ENCODE measurements at places on chromosomes 6 and 20.

DNA sequence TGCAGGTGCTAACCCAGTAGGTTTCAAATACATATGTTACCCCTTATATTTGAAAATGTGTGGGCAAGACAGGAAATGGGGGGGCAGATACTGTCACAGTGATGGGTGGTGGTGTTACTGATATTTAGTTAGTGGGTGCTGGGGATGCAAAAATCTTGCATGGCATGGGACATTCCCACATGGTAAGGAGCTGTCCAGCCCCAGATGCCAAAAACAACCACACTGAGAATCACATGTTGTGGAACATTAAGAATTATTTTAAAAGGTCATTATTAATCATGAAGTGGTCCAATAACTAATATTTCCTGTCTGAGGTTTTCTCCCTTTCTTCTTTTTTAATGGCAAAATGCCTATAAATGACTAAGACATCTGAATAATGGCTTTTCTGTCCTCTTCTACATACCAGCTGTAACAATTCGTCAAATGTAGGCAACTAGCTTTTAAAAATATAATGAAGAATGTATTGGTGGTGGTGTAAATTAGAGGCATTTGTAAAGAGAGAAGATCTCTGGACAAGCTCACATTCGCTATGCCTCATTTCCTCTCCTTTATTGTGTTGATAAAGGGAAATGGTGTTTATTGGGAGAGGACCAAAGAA is 57.3 kb upstream of the SLC35B3 start:
- no peak for DNase-seq

DNA sequence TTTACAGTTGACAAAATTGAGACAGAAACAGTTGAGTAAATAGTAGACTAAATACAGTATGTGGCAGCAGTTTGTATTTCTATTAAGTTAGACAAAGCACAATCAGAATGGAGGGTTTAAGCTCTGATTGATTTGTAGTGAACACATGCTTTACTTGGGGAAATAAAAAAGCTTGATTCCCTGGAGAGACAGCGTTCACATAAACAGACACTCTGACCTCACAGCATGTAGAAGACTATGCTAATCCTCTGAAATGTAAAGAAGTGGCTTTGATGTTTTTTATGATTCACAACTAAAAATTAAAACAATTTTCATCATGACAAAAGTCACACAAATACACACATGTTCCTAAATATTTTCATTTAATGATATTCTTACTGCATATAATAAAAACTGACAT is 126.9 kb upstream of the FAM83B start:
- no peak for DNase-seq

GRCh38 chr20:44599715-44600114 is 17.3 kb downstream of the PKIG start:
- DNase-seq: no peak

DNA sequence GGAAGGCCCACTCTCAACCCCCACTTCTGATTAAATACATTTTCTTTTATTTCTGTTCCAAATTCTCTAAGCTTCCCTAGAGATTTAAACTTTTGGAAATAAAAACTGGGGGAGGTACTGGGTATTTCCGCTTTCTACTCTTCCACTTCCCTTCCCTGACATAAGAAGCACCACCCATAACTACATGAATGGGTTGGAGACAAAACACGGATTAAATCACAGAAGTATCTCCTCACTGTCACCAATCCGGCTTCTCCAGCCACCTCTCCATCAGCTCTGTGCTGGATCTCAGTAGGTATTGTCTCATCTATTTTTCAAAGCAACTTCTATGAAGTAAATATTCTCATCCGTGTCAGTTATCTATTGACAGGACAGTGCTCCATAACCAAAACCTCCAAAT is 150.7 kb downstream of the TSHZ2 start:
- DNase-seq: no peak

DNA sequence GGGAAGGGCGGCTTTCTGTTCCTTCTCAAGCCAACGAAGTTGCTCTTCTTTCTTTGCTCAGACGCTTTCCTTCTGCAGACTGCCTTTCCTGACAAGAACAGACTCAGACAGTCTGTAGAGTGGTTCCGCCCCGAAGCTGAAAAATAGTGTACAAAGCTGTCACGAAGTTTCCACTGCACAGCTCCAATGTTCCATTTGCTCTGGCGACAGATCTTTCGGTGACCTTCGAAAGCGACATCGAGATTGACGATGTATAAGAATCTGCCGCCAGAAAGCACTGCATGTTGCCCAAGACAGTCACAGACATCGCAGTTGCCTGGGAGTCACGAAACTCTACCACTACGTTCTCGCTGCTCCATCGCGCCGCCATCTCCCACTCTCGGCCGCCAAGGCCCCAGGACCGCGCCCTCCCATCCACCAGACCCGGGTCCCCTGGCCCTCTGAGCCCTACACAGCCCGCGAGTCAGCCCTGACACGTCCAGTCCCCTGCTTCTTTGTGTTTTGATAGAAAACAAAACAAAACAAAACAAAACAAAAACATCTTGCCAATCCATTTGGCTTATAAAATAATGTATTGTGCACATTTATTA is 42.1 kb upstream of the ZNF184 start:
- DNase-seq: no peak

DNA sequence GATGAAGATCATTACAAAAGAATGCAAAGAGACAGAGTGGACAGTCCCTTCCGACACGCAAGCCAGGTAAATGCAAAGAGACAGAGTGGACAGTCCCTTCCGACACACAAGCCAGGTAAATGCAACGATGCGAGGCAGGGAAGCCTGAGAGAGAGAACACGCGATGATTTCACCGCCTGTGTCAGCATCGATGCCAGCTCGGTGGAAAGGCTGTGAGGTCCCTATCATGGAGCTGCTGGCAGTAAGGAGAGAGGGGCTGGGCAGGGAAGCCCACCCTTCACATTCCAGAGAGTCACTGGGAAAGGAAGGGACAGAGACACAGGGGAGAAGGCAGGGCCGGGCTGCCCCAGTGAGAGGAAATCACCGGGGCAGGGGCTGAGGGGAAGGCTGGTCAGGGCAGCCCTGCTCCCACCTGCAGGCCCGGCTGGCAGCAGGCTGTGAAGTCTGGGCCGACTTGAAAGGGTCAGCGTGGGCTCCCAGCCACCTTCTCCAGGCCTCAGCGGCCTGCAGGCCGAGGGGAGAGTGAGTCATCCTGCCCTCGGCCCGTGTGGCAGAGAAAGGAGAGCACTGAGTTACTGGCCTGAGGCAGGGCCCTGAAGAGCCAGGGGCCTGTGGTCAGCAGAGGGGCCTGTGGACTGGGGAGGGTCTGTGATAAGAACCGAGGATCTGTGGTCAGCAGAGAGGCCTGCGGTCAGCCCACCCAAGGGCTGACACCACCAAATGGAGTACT is 80.4 kb downstream of the DACT2 start:
- DNase-seq: no peak

- no peak for DNase-seq
These were observed 25.2 kb downstream of the RFPL4B start for GRCh38 chr6:112372226-112372806.

DNA sequence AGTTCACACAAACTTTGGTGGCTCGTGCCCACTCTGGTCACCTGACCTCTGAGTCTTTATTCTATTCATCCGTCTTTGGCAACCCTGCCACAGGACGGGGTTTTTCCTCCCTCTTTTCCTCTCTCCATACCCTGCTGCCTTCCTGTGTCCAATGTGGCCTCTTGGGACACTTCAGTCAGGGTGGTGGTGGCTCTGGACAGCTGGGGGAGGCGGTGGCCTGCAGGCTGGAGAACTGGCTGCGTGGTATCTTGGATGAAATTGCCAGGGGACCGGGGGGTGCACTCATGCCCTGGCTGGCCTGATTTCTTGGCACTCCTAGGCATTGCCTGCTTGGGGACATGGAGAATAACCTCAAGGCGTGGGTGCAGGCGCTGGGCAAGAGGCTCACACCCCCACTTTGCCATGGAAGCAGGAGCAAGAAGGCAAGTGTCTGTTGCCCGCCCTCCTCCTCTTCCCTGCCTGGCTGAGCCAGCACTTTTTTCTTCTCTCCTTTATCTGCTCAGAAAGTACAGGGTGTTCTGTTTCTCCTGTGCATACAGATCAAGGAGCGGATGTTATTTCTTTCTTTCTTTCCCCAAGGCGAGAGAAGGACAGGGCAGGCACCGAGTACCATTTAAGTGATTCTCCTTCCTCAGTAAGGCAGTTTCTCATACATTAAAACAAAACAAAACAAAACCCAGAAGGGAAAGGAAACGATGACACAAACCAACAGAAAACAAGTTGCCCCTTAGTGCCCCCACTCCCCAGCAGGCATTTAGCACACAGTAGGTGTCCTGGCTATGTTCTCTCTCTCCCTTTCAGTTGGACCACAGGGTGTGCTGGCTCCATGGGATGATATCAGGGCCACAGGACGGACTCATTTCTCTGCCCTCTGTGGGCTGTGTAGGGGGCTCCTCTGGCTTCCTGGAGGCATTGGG is 155.5 kb upstream of the RNF24 start:
- peak; percentile 38 for DNase-seq

DNA sequence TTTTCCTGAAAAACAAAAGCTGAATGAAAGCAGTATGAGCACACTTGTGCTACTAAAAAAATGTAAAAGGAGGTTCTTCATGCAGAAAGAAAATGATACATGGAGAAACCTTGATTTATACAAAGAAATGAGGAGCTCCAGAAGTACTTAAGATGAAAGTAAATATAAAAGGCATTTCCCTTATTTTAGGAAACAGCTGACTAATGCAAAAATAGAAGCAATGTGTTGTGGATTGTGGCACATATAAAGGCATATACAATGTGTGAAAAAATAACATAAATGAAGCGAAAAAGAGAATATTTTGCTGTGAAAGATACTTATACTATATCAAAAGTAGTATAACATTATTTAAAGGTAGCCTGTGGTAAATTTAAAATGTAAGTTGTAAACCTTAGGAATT is 41.2 kb upstream of the PHIP start:
- no peak for DNase-seq

- no peak for DNase-seq
These were observed 270.7 kb upstream of the TAB2 start for GRCh38 chr6:149046822-149047246.

DNA sequence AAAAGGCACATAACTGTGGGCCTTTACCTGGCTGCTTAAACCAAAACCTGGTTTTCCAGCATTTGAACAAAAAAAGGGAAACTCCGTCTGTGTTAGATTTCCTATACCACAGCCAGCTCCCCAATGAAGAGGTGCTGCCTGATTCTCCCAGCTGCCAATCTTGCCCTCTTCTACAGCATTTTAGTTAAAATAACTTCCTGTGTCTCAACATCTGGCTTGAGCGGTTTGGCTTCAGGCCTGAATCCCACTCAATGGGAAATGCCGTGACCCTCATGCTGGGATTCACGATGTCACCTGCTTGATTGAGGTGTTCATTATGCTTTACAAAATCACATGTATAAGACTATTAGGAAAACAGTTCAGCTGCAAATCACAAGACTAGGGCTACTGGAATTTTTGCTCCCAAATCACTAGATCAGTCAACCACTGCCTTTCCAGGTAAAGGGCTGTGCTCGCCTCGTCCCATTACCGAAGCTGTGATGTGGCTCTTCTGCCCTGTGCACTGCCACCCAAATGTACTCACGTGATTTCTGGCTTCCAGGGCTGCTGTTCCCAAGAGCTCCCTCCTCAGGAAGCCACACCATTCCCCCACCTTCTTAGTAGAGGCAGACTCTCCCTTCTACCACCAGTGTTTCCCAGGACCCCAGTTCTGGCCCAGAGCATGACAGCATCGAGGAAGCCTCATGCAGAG is 94.6 kb downstream of the PSMG4 start:
- no peak for DNase-seq

GRCh38 chr6:11196511-11197174 is 35.8 kb downstream of the NEDD9 start:
- no peak for DNase-seq

DNA sequence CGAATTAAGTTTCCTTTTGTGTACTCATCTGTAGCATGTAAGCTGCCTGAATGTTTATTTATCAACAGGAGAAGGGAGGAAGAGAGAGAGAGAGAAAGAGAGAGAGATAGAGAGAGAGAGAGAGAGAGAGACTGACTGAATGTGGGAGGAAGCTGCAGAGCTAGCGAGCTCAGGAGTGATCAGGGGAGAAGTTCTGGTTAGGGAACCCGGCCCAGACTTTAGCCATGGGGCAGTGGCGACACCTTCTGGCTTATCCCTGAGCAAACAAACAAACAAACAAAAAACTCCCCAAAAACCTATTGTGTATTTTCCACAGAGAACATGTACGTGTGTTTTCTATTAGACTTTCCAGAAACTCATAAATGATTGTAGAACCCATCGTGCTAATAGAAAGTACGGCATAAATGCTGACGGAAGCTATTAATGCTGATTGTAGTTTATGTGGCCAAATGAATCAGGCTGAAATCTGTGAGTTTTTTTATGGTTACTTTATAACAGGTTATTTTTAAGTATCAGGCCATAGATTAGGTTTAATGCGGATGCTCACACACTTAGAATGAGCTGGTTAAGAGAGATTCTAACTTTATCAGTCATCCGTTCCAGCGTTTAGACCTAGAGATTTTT is 92.8 kb downstream of the CLIC5 start:
- peak; percentile 4 for DNase-seq

DNA sequence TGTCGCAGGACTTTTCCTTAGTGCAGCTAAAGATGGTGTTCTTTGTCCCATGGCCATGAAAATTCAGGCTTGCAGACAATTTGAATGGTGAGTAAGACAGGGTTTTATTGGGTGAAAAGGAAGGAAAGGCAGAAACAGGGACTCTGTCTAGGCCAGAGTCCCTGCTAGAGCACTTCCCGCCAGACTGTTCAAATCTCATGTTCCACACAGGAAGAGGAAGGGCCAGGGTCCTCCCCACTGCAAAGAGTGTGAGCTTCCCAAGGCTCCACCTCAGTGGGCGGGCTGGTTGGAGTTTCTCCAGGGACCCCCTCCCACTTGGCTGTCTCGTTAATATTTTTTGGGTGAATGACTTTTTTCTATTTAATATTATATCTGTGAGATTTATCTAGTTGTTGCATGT is 29.0 kb downstream of the COL19A1 start:
- no peak for DNase-seq

- DNase-seq: no peak
These were observed 1024.3 kb upstream of the EPHA7 start for GRCh38 chr6:94443701-94444100.

DNA sequence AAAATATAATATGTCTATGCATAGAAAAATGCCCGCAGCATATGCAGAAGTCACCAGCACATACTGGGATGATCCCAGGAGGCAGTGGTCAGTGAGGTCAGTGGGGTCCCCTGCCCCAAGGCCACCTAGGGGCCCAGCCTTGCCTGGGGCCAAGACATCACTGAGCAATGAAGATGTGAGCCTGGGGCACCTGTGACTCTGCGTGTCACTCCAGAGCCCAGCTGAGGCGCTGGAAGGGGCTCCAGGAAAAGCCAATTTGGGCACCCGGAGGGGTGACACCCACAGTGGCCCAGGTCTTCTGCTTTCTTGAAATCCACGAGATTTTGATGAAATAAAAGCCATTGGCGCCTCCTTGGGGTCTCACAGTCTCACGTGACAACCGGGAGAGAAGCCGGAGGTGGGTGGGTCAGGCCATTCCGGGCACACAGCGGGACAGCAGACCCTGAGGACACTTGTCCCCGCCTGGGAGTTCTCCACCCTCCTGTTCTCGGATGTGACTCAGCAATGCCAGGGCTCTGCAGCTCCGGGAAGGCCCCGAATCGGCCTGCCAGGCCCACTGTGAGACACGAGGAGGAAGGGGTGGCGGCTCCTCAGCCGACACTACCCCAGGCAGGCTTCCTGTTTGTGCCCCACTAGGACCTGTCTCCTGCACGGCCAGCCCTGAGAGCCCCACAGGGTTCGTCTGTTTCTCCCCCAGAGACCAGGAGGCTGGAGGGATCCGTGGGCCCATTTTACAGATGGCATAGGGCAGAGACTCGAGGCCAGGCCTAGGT is 24.4 kb upstream of the SLCO4A1 start:
- DNase-seq: no peak

Data from amygdala (tissue), 56 donors.